ENCODE measurements at places on chromosomes 2 and 18.
A peak's percentile ranks its signal among the peaks of the same experiment; 100 is the strongest.

DNA sequence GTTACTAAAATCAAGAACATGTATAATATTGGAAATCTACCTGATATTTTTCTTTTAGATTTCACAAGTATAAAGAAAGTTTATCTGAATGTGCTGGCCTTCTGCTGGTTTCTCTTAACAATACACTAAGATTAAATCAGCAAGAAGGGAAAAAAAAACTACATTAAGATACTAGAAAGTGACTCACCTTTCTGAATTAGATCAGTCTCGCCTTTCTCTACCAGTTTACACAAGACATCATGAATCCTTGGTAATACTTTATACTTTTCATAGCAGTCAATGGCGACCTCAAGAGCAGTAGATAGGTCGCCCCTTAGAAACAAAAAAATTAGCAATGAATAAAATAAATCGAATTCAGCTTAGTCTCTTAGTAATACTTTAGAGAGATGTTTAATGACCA is 61.2 kb downstream of the LRPPRC start:
- peak; percentile 1 for DNase-seq
- peaks cover 76% of the 10 kb centered on the region for H3K36me3 ChIP-seq
- H3K4me3 ChIP-seq: no peak overlapping the region
- no peak overlapping the region for H3K27ac ChIP-seq
- H3K27me3 ChIP-seq: no peaks in the 10 kb centered on the region

GRCh38 chr2:105404736-105405135 is 5.9 kb upstream of the FHL2 start:
- H3K4me3 ChIP-seq: peak overlapping the region; percentile 63
- H3K4me1 ChIP-seq: peaks cover 48% of the 10 kb centered on the region
- H3K36me3 ChIP-seq: no peaks in the 10 kb centered on the region
- no peak for DNase-seq
- H3K27ac ChIP-seq: peak overlapping the region; percentile 94
- no peaks in the 10 kb centered on the region for H3K27me3 ChIP-seq

DNA sequence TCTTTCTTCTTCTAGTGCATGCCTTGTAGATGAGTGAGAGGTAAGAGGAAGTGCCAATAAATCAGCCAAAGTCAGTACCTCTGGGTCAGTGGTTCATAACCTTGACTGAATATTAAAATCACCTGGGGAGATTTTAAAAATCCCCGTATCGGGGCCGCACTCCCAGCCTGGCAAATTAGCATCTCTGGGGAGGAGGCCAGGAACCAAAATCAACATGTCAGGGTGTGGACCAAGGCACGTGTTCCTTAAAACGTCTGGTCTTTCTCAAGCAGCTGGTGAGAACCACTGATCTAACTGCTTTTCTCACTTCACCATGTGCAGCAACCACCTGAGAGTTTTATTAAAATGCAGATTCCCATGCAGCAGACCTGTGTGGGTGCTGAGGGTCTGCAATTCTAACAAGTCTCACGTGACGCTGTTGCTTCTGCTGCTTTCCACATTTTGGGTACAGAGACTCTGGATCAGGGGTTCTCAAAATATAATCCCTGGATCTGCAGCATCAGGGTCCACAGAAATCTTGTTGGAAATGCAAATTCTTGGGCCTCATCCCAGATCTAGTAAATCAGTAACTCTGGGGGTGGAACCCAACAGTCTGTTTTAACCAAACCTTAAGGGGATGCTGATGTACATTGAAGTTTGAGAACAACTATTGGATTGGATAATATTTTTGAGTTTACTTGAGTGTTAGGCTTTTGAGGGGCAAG is 49.5 kb downstream of the CHST9 start:
- H3K36me3 ChIP-seq: no peaks in the 10 kb centered on the region
- H3K27me3 ChIP-seq: no peaks in the 10 kb centered on the region
- no peak for DNase-seq

DNA sequence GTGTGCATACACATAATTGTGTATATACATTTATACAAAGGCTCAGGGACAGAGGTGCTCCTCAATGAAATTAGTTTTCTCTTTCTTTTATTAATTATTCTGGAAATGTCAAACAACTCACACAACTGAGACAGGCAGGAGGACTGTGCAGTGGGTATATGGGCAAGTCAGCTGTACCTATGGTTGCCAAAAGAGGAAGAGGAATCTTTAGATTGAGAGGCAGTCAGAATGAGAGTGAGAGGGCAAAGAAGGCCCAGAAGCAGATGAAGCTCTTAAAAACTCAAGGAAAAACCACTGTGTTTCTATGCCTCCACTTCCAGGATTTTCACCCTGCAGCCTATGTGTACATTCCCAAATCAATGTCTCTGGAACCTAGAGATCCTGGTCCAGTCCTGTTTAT is 79.1 kb downstream of the CACNB4 start:
- no peak for DNase-seq
- H3K27ac ChIP-seq: no peak overlapping the region
- H3K4me1 ChIP-seq: no peaks in the 10 kb centered on the region
- peaks cover 21% of the 10 kb centered on the region for H3K27me3 ChIP-seq

DNA sequence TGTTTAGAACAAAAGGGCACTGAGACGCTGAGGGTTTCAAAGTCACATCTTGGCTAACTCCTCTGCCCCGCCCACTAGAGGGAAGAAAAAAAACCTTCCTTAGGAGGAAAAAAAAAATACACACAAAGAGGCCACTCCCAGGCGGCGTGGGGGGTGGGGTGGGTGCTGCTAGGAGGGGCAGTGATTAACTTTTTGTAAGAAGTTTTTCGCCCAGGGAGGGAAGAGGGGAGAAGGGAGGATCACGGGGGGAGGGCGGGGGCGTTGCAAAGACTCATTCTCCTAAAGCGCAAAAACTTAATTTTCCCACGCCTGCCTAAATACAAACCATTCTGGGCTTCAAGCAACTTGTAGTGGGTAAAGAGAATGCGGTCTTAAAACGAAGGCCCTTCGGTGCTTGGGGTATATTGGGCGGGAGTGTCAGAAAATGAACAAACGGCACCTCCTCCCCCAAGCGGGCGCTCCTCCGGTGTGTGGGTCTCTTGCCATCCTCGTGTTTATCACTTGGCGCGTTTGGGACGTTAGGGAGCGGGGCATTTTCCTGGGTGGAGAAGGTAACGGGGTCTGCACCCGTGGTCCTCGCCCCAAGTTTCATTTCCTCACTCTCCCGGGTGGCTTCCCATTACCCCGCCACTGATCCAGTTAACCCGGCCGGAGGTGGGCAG is 1.7 kb downstream of the CXCR4 start:
- peaks cover 17% of the 10 kb centered on the region for H3K36me3 ChIP-seq
- H3K27me3 ChIP-seq: no peaks in the 10 kb centered on the region
- peak overlapping the region; percentile 87 for H3K4me3 ChIP-seq
- peak; percentile 43 for DNase-seq

DNA sequence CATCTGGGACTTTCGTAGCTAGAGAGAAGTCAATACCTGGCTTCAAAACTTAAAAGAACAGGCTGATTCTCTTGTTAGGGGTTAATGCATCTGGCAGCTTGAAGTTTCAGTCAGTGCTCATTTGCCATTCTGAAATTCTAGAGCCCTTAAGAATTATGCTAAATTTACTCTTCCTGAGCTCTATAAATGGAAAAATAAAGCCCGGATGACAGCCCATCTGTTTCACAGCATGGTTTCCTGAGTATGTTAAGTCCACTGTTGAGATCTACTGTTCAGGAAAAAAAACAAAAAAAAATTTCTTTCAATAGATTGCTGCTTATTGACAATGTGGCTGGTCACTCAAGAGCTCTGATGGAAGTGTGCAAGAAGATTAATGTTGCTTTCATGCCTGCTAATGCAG is 101.3 kb upstream of the RPE start:
- H3K4me3 ChIP-seq: no peak overlapping the region
- H3K27ac ChIP-seq: no peak overlapping the region
- peaks cover 5% of the 10 kb centered on the region for H3K36me3 ChIP-seq
- H3K27me3 ChIP-seq: no peaks in the 10 kb centered on the region
- no peak for DNase-seq

DNA sequence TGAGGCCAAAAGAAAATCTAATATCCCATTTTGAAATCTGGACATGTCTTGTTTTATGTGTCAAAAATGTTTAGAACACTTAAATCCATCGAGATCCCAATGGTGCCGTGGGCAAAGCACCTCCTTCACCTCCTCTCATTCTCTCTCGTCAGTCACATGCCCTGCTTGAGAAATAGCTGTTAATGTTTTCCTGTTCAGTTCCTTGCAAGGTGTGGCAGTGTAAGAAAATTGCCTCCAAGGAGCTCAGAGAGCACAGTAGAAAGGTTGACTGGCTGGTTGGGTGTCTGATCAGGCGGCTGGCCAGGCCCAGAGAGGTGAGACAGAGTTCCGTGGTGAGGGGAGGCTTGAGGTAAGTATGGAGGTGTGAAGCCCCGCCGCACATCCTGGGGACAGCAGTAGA is 210.2 kb downstream of the TSN start:
- peaks cover 16% of the 10 kb centered on the region for H3K4me1 ChIP-seq
- H3K27ac ChIP-seq: peak overlapping the region; percentile 37
- H3K4me3 ChIP-seq: no peak overlapping the region
- no peaks in the 10 kb centered on the region for H3K27me3 ChIP-seq

DNA sequence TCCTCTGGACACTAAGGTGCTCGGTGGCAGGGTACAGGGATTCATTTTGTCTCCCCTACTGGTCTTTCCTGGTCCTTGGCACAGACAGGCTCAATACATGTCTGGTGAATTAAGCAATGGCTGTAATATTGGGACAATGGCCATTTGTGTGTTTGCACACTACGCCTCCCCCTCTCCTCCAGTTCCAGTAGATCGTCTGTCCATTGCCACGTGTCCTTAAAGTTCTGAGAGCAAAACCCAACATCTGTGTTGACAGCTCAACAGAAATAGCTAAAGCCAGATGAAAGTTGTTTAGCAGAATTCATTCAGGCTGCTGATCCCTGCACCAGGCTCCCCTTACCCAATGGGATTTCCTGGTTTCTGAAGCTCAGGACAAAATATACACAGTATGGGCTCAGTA is 9.0 kb upstream of the FABP1 start:
- H3K27ac ChIP-seq: no peak overlapping the region
- DNase-seq: no peak
- H3K4me1 ChIP-seq: no peaks in the 10 kb centered on the region
- H3K36me3 ChIP-seq: no peaks in the 10 kb centered on the region

DNA sequence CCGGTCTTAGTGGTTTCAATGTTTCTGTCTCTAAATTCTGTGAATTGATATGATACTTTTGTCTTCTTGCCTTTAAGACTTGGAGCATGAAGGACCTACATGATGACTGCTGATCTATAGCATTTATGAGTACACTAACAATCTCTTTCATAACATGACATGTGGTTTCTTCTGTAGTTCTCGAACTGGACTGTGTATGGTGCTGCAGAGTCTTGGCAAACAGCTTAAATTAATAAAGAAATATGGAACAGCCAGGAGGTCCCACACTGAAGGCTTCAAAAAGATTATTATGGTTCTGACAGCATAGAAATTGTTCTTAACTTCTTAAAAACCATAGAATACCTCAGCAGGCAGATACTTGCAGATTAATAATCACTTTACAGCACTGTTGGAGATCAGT is 145.0 kb downstream of the DCC start:
- H3K27me3 ChIP-seq: no peaks in the 10 kb centered on the region
- H3K27ac ChIP-seq: no peak overlapping the region

DNA sequence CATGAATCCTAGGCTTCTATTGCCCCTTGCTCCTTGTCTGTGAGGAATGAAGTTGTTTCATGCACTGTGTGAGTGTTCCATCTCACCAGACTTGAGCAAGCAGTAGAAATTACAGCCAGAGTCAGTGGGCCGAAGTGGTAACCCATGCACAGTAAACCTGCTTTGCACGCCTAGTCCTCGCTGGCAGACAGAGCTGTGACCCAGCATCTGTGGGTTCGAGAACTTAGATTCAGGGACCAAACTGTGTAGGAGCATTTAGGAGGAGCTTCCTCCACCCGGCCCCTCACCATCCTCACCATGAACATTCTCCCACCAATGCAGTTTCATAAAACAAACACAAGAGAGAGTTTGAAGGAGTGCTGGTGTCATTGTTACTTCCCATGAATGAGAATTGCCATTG is 21.6 kb upstream of the TEX51 start:
- no peak for DNase-seq
- H3K27me3 ChIP-seq: peaks cover 30% of the 10 kb centered on the region
- no peak overlapping the region for H3K4me3 ChIP-seq

GRCh38 chr2:172978063-172978383 is 97.6 kb upstream of the MAP3K20 start:
- peaks cover 37% of the 10 kb centered on the region for H3K27me3 ChIP-seq
- H3K27ac ChIP-seq: no peak overlapping the region
- no peaks in the 10 kb centered on the region for H3K36me3 ChIP-seq
- peaks cover 6% of the 10 kb centered on the region for H3K4me1 ChIP-seq
- no peak for DNase-seq
- H3K4me3 ChIP-seq: no peak overlapping the region

DNA sequence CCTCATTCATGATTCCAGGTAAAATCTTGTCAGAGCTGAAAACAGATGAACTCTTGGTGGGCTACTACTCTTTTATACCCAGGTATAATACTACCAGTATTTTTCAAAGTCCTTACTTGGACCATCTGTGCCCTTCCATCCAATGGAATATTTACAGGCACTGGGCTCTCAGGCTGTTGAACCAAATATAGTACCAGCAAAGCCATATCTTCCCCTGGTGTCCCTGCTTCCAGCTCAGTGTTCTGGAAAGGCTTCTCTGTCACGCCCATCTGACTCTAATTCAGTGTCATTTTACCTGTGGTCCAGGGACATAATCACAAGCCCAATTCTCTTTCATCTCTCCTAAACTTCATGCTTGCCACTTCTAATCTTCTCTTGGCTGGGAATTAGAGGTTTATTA is 119.2 kb upstream of the STK17B start:
- no peak overlapping the region for H3K4me3 ChIP-seq
- no peak overlapping the region for H3K27ac ChIP-seq
- no peaks in the 10 kb centered on the region for H3K27me3 ChIP-seq
- no peak for DNase-seq
- H3K36me3 ChIP-seq: no peaks in the 10 kb centered on the region

DNA sequence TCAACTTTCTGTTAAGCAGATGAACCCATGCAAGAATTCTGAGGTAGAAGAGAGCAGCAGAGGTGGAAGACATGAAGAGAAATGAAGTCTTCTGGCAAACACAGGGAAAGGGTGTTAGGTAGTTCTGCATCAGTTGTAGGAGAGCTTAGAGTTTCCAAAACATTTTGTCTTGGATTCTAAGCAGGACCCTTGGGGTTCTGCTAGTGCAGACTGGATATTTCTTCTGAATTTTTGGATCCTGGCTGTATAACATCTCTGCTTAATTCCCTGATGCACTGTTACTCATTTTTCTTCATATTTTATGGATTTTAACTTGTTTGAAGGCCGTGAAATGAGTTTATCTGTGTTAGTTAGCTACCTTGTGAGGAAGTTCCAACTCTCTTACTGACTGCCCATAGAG is 208.7 kb upstream of the SLC35G4 start:
- H3K27me3 ChIP-seq: peaks cover 29% of the 10 kb centered on the region
- DNase-seq: no peak
- H3K36me3 ChIP-seq: no peaks in the 10 kb centered on the region

GRCh38 chr2:138485019-138485418 is 16.6 kb upstream of the SPOPL start:
- H3K36me3 ChIP-seq: no peaks in the 10 kb centered on the region
- no peak overlapping the region for H3K4me3 ChIP-seq
- H3K4me1 ChIP-seq: no peaks in the 10 kb centered on the region
- no peak overlapping the region for H3K27ac ChIP-seq
- DNase-seq: peak; percentile 24

All from MCF 10A (cell line).